ENCODE measurements at places on chromosomes 2 and 18.

DNA sequence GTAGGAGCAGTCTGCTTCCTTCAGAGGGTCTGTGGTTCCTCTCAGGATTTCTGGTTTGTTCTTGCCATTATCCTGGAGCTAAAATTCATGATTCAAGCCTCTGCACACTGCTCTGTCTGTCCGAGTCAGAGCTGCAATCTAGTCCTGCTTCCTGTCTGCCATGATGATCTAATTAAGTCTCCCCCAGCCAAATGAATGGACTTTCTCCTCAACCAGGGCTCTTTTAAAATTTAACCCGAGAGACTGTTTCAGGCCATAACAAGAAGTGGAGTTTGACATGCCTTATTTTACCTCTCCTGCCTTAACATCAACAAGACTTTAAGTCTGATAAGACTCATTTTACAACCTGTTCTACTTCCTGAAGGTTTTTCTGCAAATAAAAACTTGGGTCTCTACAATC, 1009.6 kb upstream of the DDX18 start:
- no peak for DNase-seq

GRCh38 chr2:728165-728564, 51.0 kb upstream of the TMEM18 start:
- DNase-seq = no peak

GRCh38 chr2:20665243-20666004, 1.5 kb upstream of the GDF7 start:
- DNase-seq = peak; percentile 10

DNA sequence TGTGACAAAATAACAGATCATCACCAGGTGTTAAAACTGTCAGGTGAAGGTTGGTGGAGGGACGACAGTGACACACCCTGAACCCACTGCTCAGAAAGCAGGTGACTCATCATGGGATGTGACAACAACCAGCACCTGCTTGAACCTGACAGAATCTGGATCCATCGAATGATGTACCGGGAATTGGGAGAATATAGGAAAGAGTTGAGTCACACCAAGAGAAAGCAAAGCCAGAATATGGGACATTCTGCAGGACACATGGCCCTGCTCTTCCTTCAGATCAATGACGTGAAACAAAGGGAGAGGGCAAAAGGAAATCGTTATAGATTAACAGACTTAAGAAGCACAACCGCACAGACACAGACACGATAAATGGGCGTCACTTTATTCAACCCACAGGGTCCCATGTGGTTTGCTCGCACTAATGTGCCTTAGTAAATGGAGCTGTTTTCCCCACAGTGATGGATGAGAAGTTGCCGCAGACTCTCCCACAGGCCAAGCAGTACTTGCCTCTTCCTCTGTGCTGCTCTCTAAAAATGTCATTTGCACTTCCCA, 100.1 kb downstream of the CRACDL start:
- DNase-seq = no peak

GRCh38 chr2:36369716-36370115, 14.1 kb downstream of the CRIM1 start:
- DNase-seq = no peak

DNA sequence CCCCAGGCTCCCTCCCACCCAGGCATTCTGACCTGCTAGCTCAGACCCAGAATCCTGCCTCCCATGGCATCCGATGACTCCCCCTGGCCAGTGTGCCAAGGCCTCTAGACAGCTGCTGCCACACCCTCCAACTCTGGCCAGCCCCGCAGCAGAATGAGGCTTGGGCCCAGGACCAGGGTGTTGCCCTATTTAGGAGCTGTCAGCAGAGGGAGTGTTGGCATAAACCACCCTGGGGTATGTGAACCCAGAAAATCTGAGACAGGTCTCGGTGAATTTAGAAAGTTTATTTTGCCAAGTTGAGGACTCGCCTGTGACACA, 134.3 kb downstream of the KLHL29 start:
- DNase-seq = no peak

DNA sequence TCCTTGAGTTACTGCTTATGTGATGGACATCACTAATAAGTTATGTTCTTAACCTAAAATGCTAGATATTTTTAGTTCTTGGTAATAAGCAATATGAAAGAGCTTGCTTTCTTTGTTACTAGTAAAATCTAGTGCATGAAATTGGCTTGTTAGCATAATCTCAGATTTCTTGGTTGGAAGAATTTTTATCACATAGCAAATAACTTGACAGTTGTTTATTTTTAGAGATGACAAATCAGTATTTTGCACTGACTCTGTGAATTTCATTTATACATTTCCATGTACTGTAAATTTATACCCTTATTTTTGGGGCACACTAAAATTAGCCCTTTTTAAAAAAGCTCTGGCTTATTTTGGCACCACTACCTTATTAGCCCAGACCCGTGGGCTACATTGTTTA, 45.6 kb downstream of the LCLAT1 start:
- no peak for DNase-seq

GRCh38 chr2:19362094-19362754, 3.8 kb upstream of the OSR1 start:
- DNase-seq = no peak

DNA sequence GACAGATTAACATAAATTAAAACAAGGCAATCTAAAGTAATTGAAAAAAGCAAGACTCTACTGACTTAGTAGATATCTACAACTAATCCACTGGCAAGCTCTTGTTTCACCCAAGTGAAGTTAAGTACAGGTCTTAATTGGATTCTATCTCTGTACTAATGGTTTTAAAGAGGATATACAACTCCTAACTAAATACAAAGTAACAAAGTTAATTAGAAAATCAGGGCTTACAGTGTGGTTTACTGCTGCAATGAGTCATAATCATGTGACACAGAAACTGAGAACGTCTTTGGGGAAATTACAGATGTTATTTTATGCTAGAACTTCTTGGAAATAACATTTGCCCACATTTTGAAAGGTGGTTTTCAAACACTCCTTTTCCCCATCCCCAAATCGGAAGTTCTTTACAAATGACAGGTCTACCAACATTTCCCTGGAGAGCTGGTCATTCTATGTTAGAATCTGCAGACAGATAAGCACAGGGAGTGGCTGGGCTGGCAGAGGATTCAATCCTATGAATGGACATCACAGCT, 245.3 kb downstream of the STK39 start:
- peak; percentile 10 for DNase-seq

DNA sequence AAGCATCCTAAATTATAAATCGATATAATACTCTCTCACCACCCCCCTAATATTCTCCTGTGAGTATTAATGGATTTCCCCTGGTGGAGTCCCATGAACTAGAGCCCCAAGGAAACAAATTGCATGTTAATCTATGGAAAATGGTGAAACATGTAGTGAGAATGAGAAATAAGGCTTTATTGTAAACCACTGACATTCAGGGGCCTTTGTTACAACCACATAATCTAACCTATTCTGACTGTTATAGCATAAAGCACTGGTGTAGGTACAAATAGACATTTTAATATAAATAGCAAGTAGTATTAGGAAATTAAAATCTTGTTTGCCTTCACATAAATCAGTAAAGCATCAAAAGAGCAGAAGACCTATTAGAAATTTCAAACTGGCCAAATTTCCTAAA, 65.3 kb upstream of the TLK1 start:
- no peak for DNase-seq

DNA sequence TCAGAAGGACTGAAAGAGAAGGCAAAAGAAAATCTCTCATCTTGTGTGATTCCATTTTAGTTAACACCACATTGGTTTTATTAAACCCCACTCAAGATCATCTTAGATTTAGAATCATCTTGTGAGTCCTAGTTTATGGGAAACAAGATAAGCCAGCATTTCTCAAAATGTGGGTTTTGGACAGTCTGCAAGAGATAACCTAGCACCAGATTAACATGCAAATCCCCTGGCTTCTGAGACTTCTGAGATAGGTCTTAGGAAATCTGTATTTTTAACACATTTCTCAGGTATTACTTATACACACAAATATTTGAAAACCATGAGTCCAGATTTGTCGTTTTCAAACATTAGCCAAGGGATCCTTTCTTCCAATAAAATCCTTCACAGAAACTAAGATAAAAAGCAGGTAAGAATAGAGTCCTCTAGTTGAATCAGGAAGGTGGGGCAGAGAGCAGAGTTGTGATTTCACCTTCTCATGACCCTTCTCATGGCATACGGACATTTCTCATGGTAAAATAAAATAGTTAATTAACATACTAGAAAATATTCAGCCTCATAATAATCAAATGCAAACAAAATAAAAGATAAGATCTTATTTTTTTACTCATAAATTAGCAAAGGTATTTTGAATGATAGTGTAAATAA, 287.2 kb upstream of the FN1 start:
- DNase-seq = no peak

DNA sequence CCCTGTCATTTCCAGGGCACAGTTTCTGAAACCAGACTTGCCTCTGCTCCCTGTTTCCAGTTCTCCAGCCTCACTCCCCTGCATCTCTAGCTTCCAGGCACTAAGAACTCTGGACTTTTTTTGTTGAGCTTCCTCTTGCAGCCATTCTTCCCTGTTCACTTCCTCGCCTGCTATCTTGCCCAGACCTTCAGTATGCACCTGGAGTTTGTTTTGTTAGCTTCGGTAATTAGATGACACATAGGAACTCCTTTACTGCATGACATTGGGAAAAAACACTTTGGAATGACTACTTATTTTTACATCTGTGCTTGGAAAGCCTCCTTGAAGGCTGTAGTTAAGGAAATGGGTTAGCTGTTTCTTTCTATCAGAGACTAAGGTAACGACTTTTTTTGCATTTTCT, 35.2 kb downstream of the OTOF start:
- DNase-seq = peak; percentile 4

DNA sequence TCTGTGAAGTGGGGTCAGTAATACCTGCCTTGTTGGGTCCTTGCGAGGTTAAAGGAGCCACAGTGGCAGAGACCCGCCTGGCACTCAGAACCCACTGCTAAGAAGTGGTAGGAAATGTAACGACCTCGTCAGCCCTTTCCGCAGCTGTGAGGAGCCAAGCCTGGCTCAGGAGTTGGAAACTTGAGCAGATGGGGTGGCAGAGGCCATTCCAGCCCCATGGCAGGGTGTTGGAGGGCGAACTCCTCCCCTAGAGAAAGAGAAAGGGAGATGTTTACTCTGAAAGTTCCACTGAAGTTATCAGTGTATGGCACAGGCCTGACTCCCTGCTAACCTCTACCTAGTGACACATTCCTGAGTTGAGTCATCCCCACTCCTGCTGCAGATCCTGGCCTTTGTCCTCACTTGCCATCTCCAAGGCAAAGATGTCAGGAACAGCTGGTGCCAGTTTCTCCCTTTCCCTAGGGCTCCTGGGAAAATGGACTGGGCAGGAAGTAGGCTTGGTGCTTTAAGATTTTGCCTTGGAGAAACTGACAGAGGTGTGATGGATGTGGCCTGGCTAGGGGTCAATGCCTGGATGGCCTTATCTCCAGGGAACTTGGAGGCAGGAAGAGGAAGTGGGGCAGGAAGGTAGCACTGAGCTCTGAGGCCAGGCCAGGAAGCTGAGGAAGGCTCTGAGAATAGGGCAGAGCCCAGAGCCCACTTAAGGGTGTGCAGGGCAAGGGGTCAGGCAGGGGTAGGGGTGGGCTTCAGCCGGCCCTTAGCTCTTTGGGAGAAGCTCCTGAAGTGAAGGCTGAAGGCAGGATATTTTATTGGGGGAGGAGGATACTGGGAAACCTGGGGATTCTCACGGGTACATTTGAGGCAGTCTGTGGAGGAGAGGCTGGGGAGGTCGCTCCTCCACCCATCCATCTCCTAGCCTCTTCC, 888 bp downstream of the VAMP5 start:
- peak; percentile 48 for DNase-seq

- DNase-seq = no peak
These were observed 98.4 kb upstream of the MYCN start for GRCh38 chr2:15841776-15842560.

- no peak for DNase-seq
These were observed 67.5 kb upstream of the ZNG1B start for GRCh38 chr2:113370030-113370429.

DNA sequence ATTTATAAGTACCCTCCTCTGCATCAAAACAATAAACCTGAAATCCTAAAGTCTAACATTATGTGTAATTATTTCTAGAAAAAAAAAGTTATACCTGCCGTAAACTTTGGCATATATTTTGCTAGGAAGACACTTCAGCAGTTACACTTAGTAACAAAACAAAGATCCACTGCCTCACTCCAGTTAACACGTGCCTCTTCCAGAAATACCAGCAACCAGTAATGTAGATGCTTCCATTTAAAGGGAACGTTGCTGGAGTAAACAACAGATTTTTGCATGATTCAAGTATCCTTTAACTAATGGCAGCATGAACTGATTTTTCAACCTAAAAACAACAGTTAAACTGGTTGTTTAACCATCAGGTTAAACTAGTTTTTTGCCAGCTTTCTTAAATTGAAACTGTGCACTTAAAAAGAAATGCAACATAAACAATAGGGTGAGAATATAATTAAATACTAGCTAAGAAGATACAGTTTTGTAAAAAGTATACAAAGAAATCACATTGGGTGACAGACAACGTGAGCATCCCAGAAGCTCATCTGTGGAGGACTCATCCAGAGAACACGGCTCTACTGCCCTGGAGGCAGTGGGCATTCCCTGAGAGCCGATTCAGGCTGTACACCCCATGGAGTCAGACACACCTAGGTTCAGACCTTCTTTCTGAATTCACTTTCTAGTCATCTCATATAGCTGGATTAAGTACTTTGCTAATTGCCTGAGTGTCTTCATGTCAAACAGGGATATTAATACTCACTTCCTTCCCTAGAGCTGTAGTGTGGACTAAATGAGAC, 22.3 kb downstream of the MGAT4A start:
- peak; percentile 69 for DNase-seq

- no peak for DNase-seq
These were observed 10.0 kb upstream of the RHOB start for GRCh38 chr2:20436716-20437470.

DNA sequence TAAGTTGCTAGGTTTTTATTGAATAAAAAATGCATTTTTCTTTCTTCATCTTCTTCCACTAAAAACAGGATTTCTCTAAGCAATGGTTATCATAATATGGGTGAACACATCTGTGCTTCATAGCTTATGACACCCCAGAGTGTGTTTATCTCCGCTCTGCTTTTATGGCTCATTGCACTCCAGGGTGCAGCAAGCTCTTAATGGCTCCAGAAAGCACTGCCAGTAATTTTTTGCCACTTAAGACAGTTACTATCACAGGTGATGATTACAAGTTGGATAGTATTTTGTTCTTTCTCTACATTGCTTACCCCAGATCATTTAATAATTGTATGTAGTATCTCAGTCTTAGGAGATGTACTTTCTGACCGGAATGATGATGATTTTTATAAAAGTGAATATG, 239.3 kb upstream of the CDH20 start:
- peak; percentile 99 for DNase-seq

All from NCI-H69 (cell line).